ENCODE measurements at places on chromosomes 7 and 10.

GRCh38 chr10:48333856-48334255 is 27.4 kb downstream of the MAPK8 start:
- no peak for DNase-seq

DNA sequence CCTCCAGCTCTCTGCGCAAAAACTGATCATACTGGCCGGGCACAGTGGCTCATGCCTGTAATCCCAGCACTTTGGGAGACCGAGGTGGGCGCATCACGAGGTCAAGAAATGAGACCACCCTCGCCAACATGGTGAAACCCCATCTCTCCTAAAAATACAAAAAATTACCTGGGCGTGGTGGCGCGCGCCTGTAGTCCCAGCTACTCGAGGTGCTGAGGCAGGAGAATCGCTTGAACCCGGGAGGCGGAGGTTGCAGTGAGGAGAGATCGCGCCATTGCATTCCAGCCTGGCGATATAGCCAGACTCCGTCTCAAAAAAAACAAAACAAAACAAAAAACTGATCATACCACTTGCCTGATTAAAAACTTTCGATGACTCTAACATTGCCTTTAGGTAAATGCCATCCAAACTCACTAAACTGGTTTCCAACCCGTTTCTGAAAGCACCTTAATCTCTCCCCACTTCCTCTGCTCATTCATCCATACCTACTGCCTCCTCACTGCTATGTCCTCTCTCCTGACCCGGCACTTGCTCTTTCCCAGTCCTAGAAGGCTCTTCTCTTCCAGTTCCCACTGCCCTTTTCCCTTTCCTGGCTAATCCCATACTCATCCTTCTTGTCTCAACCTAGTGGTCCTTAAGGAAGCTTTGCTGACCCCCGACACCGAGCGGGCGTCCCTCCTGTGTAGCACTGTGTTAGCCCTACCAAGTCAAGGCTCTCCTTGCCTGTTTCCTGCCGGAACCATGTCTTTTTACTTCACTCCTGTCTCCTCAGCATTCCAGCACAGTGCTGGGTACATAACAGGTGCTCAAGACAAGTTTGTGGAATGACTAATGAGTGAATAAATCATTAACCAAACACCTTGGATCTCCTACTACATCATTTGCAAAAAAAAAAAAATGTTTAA is 686 bp upstream of the MIOS start:
- DNase-seq: no peak

- DNase-seq: no peak
These were observed 145.4 kb downstream of the WDR11 start for GRCh38 chr10:120996456-120997034.

DNA sequence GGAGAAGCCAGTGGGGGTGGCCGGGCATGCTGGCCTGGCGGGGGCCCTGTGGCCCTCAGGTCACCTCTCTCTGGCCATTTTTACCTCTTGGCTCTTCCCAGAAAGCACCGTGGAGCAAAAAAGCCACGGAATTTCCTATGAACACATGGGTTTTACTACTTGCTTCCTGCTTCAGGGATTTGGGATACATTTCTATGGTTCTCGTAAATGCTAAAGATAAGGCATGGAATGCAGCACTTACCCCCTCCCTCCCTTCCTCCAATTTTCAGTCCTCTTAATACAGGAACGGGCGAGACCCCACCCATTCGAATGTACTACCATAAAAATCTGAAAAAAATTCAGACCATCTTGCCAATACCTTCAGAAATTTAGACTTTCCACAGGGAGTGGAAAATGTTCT is 279.7 kb downstream of the ARHGAP12 start:
- DNase-seq: no peak

- DNase-seq: no peak
These were observed 163.1 kb upstream of the PLXNA4 start for GRCh38 chr7:132739271-132739955.

GRCh38 chr10:11647676-11648075 is 36.2 kb upstream of the USP6NL start:
- no peak for DNase-seq

DNA sequence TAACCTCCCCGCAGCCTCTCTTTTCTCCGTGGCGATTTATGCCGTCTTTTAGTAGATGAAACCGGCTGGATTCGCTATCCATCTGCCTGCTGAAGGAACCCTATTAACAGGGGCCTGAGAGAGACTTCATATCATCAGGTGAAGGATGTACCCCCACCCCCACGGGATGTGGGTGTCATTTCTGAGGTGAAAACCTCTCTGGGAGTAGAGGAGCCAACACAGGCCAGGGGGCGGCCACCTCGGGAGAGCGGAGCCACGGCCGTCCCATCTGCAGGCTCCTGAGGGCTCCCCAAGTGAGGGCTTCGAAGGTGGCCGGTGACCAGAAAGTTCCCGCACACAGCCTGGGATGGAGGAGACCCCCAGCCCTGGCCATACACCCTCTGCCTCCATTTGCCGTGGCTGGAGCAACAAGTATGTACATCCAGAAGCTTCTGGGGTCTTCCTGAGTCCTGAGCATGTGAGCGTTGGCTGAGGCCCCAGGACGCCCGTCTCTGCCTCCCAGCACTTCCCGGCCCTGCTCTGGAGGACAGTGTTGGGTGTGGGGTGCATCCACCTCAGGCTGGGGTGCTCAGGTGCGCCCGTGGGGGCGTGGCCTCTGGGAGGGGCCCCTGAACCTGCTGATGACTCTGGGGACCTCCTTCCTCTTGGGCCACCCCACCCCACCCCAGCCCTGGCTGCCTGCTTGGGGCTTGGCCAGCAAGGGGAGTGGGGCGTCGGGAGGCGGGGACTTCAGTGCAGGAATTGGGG is 84.7 kb downstream of the NKX6-2 start:
- no peak for DNase-seq

- DNase-seq: no peak
These were observed 28.1 kb downstream of the INPP5A start for GRCh38 chr10:132565516-132566209.

- DNase-seq: no peak
These were observed 325.5 kb downstream of the LHFPL3 start for GRCh38 chr7:104653825-104654401.

DNA sequence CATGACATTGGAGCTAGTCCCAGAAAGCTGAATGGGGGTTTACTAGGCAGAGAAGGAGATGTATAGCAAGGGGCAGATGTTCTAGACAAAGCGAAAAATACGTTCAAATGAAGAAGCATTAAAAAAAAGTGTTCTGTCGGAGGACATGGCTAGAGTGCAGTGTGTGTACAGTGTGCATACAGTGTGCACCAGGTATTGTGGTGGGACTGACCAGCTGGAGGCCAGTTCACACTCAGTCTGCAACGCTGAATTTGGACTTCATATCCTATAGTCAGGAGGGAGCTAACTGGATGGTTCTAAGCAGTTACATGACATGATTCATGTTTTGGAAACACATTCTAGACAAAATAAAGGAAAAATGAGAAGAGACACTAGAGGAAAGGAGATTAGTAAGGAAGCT is 8.8 kb downstream of the BBIP1 start:
- DNase-seq: no peak

DNA sequence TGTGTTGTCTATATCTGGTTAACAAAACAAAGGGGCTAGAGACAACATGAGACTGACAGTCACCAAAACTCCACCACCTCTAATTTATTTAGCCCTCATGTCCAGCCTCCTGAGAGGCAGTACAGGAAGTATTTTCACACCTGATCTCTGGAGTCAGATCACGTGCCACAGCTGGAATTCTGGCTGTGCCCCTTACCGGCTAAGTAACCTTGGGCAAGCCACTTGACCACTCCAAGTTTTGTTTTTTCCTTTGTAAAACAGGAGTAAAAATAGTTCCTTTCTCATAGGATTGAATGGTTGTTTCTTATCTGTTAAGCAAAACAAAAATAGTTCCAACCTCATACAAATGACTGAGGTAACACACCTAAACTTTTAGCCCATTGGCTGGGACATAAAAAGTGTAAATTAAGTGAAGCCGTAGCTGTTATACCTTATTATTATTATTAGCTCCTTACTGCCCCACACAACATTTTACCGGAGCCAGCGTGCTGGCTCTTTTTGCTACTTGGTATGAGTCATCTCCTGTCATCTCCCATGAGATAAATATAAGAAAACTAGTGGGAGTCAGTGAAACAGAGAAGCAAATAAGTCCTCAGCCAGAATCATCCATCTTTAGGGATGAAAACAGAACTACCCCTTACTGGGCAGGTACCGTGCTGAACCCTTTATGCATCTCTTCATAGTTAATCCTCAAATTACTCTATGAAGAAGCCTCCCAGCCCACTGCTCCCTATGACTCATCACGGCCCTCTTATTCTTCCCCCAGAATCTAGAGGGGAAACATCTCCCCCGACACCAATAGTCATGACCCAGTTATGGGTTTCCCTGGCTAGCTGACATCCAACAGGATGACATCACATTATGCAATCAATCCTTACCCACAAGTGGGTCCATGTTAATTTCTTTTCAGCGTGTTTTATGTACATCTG is 44.9 kb downstream of the PPP1R3C start:
- no peak for DNase-seq

DNA sequence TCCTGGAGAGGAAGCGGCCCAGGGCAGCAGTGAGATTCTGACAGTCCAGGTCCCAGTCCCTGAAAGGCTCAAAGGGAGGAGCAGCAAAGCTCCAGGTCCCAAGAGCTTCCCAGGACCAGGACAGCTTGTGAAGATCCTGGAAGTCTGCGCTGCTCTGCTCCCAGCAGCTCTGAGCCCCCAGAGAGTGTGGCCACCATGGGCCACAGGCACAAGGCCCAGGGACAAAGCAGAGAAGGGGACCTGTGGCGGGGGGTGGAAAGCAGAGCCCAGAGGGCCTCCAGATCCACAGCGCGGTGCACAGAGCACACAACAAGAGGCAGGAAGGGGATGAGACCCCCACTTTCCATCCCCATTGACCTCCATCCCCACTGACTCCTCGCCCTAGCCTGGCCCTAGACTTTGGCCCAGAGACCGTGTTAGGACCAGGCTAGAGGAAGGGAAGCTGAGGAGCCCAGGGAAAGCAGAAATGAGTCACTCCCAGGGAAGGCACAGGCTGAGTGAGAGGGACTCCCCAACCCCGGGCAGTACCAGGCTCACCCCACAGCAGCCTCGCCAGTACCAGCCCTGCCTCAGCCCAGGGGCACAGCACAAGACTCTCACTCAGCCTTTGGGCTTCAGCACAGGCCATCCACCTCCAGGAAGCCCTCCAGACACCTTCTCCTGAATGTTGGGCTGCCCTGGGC is 75.5 kb downstream of the GRID1 start:
- DNase-seq: no peak

DNA sequence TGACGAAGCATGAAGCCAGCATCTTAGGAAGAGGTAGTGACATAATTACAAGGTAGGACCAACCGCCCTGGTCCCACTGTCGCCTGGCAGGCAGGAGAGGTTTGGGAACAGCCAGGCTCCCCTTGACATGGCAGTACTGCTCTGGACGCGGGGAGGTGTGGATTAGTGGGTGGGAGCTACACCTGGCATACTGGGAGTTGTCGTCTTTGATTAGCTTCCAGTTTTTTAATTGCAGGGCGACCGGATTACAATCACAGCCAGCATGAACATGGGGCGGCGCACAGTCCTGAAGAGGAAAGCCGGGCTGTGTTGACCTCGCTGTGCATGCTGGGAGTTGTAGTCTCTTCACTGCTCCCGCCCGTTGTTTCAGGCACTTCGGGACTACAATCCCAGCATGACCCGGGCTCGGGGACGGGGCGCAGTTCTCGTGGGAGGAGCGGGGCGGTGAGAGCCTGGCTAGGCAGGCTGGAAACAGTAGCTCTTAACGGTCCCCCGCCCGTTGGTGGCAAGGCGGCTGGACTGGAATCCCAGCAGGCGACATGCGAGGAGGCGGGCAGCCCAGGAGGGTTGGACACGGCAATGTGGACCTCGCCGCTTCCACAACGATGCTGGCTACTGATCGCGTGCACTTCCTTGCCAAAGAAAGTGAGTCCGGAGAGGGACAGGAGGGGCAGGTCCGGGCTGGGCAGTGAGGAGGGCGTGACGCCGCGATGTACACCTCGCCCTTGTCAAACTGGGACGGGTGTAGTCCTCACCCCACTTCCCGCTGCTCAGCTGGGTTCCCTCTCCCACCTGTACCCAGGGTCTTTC is 98.0 kb upstream of the ZNF722 start:
- DNase-seq: no peak

DNA sequence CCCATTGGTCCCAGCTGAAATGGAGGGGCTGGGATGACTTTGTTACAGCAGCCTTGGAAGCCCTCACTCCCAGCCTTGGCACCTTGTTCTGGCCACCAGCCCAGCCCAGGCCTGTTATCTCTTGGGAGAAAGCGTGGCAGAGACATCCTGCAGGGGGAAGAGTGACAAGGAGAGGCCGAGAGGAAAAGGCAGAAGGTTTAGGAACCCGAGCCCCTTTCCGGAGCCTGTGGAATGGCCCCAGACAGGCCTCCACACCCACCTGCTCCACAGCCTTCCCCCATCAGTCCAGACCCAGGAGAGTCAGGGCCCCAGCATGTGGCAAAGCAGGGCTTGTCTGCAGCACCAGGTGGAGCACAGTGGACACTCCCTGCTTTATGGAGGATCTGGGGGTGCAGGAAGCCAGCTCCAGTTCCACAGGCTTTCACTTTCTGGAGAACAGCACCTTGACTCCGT is 24.1 kb upstream of the TRIM8 start:
- DNase-seq: no peak

DNA sequence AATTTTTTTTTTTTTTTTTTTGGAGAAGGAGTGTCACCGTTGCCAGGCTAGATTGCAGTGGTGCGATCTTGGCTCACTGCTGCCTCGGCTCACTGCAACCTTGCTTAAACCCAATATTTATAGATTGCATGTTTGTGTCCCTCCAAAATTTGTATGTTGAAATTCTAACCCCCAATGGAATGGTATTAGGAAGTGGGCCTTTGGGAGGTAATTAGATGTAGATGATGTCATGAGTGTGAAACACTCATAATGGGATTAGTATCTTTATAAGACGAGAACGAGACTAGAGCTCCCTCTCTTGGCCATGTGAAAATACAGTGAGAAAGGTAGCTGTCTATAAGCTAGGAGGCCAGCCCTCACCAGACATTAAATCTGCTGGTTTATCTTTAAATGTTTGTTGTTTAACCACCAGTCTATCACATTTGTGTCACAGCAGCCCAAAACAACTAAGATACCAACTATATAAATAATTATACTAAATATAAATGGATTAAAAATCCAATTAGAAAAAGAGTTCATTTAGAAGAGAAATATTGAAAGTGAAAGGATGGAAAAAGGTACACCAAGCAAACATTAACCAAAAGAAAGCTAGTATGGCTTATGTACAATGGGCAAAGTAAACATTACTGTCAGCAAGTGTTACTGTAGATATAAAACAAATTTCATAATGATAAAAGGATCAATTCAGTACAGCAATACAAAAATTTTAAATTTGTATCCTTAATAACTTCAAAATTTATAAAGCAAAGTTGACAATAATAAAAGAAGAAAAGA is 9.3 kb downstream of the TCAF1 start:
- DNase-seq: no peak

- no peak for DNase-seq
These were observed 16.7 kb downstream of the TMEM120A start for GRCh38 chr7:75977743-75978142.

DNA sequence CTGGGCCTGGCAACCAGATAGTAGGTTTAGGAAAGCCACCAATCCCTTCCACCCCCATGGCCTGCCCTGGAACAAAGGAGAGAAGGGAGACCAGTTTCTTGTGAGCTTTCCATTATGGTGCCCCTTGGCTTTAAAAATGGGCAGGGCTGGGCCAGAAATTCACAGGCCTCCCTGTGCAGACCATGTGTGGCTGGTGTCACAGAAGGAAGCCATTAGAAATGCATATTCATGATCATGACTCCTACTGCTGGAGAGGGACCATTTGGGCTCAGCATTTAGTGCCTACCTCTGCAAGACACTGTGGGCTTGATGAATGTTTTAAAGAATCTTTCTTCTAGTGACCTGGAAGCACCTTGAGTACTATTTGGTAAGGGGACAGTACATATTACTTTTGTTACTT is 108.3 kb downstream of the HECW1 start:
- no peak for DNase-seq

Data from SIG-M5 (cell line).